H4 (cell line): ENCODE measurements at places on chromosomes 5 and 9.

DNA sequence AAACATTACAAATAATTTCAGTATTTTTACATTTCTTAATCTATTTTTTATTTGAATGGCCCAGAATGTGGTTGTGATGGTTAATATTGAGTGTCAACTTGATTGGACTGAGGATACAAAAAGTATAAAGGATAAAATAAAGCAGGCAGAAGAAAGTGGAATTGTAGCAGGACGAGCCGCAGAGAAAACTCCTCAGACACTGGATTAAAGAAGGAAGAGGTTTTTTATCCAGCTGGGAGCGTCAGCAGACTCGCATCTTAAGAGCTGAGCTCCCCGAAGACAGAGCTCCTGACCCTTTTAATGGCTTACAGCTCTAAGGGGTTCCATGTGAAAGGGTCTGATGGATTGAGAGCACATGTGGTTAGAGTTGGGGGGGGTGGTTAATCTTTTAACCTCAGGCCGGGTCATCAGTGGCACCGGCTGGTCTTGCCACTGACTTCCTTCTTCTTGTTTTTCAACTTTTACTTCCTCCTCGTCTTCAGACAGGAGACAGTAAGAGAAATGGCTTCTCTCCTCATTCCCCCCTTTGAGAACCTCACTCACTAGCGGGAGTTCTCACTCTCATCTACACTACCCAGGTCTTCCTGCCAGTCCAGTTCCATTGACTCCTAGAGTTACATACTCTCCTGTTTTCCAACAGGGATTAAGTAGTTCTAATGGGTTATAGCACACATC is 80.0 kb downstream of the TMEM161B start:
- no peak for DNase-seq

- DNase-seq = peak; percentile 34
Measured at GRCh38 chr9:76415731-76416130, 21.5 kb upstream of the RFK start.

DNA sequence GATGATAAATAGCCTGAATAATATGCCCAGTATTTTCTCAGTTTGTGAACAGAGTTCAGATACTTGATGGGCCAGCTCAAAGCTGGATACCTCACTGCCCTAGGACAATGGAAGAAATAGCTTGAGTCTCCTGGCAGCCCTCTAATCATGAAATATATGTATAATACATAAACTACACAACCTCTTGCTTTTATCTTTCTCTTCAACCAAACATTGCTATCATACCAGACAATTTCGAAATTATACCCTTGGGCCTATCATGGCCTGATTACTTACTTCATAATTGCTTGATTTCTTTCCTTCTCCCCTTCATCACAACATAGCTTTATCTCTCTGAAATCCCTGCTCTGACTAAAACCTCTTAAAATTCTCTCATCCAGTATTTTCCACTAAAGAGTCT is 1144.9 kb upstream of the C9orf72 start:
- no peak for DNase-seq

DNA sequence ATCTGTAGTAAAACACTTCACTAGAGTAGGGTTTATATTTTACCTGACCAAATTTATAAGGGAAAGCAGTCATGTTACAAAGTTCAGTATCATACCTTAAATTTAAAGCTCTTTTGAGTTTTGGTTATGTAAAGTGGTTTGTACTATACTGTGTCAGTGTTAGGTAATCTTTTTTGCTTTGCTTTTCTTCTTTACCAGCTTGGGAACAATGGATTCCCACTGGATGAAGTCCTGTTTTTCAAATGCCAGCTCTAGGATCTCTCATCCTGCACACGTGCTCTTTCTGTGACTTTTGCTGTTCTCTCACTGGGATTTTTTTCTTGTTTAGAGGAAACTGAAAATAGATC is 15.9 kb downstream of the CYSTM1 start:
- no peak for DNase-seq

GRCh38 chr5:144598451-144599068 is 427.9 kb downstream of the KCTD16 start:
- no peak for DNase-seq

DNA sequence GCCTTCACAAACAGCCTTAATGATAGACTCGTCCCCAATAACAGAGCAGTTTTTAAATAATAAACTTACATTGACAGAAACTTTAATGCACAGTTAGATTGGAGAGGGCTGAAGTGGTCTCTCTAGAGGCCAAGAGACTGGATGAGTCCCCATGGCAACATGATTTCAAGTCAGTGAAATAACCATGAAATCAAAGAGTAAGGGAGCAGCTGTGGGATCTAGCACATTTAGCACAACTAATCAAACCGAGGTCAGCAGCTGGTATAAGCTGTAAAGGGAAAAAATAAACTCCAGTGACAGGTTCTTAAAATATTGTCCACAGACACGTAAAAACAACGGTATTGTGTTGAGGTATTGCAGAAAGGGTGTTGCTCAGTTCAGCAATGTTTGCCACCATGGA is 916.6 kb downstream of the DNAH5 start:
- no peak for DNase-seq

DNA sequence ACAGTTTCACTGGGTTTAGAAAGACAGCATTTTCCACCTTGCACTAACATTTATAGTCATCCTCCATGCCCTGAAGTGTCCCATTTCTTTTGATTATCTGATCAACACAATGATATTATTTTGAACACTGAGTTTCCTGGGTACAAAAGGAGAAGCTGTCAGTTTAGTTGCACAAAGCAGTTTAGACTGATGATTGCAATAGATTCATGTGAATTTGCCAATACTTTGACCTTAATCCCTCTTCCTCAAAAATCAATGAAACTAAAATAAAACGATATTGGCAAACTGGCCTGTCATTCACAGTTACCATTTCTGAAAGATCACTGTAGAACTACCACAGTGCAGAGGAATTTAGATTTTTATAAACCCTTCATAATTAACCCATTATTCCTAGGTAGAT is 34.2 kb upstream of the RASGRF2 start:
- DNase-seq = no peak

- no peak for DNase-seq
Measured at GRCh38 chr9:86990290-86990689, 43.0 kb upstream of the GAS1 start.

DNA sequence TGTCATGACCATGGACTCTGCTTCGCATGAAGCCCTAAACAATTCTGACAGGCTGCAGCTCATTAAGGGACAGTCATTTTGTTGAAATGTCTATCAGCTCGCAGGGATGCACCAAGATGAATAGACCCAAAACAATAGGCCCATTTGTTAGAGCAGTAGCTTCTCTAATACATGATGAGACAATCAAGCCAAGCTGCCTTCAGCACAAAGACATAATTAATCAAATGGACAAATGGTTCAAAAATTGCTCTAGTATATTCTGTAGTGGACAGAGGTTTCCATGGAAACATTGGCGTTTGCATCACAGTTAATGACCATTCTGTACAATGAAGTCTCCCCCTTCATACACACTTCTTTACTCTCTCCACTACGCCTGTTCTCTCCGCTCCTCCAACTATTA is 274.6 kb downstream of the ANXA1 start:
- DNase-seq = no peak
